Fibroblast of villous mesenchyme (primary cell): ENCODE measurements at places on chromosomes 5 and 9. TPM values are rescaled to one million over a fixed set of nuclear protein-coding genes. Genes with fewer than 3 reads are reported as not detected.

TTLL11 gene
- total RNA-seq, result 4.3 and 4.8 TPM in 2 replicates

MCTP1 gene
- total RNA-seq, result 14.7 and 20.9 TPM in 2 replicates

PCAT7 gene
- 0.43 and 0.64 TPM in 2 replicates for total RNA-seq

TLX3 gene
- total RNA-seq, result not detected in 2 replicates

ASPN gene
- 1.6 and 3.9 TPM in 2 replicates for total RNA-seq

PLEKHG4B gene
- total RNA-seq, result under 0.01 TPM in 2 replicates

GARIN3 gene
- not detected in 2 replicates for total RNA-seq

PCDHA13 gene
- total RNA-seq, result under 0.01 TPM in 2 replicates

PPP2CA gene
- 41.9 and 60.9 TPM in 2 replicates for total RNA-seq

NFIB gene
- total RNA-seq, result 5.8 and 12.1 TPM in 2 replicates

IRX2 gene
- total RNA-seq, result 0.32 and 3.0 TPM in 2 replicates

SLC6A7 gene
- under 0.01 TPM in 2 replicates for total RNA-seq

CER1 gene
- total RNA-seq, result not detected in 2 replicates

TUSC1 gene
- 6.9 and 12.2 TPM in 2 replicates for total RNA-seq

SLC34A3 gene
- under 0.01 TPM in 1 of 2 replicates, not detected in the other for total RNA-seq

CNTFR gene
- total RNA-seq, result not detected in 2 replicates

SNX18 gene
- total RNA-seq, result 51.0 and 51.2 TPM in 2 replicates

C9orf72 gene
- total RNA-seq, result 6.1 and 7.8 TPM in 2 replicates

ARL10 gene
- 13.4 and 17.7 TPM in 2 replicates for total RNA-seq

SLC46A2 gene
- total RNA-seq, result not detected in 2 replicates

FAM170A gene
- total RNA-seq, result not detected in 2 replicates
